ENCODE measurements at places on chromosomes 4 and X.

DNA sequence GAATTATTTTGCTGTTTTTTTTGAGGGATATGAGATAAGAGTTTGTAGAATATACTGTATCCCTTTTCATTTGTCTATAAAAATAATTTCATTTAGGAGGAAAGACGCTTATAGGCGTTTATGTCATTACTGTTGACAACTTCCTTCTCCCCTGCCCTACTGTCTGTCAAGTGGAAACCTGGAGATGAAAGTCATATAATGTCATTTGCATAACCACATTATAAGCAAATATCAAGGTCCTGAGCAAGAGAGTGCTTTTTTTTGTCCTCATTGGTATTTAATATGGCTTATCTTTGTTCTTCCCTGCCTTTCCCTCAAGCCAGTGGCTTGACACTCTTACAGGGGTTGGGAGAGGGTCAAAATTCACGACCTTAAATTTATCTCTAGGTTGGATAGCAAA is 55.8 kb downstream of the LRP2BP start:
- DNase-seq = no peak

DNA sequence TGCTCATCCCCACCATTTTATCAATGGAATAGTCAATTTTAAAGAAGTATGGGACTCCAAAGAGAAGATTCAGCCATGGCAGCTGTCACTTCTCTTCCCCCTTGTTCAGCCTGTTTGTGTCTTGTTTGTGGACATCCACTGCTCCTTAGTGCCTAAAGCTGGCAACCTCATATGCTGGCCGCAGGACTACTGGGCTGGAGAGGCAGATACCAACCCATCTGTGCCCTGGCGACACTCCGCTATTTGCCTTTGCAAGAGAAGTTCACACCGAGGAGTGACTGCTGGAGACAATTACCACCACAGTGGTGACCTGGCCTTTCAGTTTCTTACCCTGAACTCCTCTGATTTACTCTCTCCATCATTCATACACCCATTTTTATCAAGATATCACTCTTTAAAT is 64.3 kb downstream of the NHSL2 start:
- no peak for DNase-seq

DNA sequence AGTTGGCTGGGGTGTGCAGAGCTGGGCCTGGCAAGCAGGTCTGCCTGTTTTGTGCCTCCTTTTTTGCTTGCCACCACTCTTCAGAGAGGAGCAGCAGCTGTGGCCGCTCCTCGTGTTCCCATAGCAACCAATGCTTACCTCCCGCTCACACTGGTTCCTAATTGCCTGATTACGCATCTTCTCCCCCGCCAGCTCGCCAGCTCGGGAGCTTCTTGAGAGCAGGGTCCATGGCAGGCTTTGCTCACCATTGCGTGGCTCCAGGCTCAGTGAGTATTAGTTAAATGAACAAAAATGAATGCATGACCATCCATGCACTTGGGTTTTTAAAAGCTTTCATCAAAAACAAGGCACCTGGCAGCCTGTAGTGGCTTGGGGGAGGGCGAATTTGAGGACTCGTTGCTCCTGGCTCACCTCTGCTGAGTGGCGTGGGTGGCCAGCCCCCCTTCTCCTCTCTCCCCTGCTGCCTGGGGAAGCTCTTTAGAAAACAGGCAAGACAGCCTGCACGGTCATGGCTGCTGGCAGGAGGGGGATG is 14.2 kb upstream of the PJA1 start:
- DNase-seq = no peak

DNA sequence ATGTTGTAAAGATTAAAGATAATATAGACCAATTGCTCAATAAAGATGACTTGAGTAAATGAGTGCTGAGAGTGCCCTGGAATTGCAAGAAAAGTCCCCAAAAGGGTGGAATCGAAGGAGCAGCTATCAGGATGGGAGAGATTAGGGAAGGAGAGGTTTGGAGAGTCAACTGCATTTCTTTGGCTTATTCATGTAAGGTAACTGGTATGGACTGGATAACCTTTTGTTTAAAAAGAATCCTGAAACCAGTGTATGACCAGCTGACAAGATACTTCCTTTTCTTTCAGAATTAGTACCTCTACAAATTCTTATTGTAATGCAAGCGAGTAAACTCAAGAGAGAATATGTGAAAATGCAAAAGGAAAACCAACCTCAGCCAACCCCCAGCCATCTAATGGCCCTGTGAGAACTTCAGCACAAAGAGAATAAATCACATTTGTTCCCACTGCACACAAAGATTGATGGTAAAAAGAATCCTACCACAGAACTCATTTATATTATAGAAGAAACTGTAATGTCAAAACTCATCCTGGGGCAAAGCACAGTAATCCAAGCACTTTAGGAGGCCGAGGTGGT is 24.5 kb upstream of the SPP1 start:
- no peak for DNase-seq

- DNase-seq = no peak
Measured at GRCh38 chr4:145756244-145756643, 76.3 kb downstream of the C4orf51 start.

GRCh38 chr4:181688432-181688831 is 554.8 kb upstream of the TENM3 start:
- DNase-seq = no peak

- DNase-seq = no peak
Measured at GRCh38 chr4:168693750-168694490, 197.1 kb downstream of the PALLD start.

- no peak for DNase-seq
Measured at GRCh38 chr4:107774681-107775080, 50.1 kb upstream of the SGMS2 start.

GRCh38 chr4:2007804-2008670 is 737 bp downstream of the NELFA start:
- DNase-seq = no peak

GRCh38 chr4:68599150-68599549 is 23.0 kb upstream of the UGT2B17 start:
- no peak for DNase-seq

- DNase-seq = no peak
Measured at GRCh38 chrX:71919431-71919830, 8.8 kb downstream of the NHSL2 start.

DNA sequence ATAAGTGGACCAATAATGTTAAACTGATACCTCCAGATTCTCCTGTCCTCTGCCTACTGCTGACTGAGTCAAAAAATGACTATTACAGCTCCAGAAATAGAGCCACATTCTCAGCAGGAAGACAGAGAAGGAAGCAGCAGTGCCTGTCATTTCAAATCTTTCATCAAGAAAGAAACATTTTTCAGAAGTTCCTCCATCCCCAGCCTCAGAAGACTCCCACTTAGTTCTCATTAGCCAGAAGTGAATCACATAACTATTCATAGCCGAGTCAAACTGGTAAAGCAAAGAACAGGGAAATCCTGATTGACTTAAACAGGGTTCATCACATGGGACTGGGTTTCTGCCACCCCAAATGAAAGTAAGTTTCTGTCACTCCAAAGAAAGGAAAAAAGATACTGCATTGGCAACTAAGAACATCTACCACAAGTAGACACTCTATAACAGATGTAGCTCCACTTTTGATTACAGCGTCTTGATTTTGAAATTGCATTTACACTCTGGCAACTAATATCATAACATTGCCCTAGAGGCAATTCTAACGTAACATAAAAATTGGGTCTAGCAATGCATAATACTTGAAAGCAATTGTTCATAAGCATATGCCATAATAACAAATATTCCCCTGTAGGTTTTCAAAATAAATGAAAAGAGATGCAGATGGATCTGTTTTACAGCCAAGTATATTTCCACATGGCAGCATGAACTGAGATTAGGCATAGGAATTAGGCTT is 599.8 kb downstream of the GALNTL6 start:
- no peak for DNase-seq

DNA sequence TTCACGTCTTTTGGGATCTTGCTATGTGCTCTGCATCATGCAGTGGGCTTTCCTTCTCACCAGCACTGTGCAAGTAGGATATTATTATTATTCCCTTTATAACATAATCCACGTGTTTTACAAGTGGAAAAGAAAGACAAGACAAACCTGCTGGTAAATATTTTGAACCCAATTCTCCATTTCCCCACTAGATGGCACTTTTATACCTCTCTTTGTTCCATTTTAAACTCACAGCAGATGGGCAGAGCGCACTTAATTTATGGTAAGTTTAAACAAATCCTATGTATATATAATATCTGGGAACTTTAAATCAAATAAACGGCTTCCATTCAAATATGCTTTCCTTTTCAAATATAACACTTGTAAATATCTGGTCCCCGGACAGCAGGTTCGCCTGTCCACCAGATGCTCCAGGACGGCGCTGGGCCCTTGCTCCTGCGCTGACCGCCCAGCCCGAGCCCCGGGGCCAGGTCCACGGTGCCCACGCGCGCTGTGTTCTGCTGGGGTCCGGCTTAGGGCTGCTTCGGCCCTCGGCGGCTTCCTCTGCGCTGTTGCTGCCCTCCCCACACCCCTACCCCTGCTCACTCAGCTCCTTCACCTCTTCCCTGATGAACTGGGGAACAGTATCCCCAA is 31.1 kb downstream of the F11 start:
- DNase-seq = no peak

- DNase-seq = no peak
Measured at GRCh38 chrX:100379388-100379986, 30.6 kb downstream of the PCDH19 start.

- peak; percentile 13 for DNase-seq
Measured at GRCh38 chr4:186201535-186202230, 10.3 kb downstream of the CYP4V2 start.

DNA sequence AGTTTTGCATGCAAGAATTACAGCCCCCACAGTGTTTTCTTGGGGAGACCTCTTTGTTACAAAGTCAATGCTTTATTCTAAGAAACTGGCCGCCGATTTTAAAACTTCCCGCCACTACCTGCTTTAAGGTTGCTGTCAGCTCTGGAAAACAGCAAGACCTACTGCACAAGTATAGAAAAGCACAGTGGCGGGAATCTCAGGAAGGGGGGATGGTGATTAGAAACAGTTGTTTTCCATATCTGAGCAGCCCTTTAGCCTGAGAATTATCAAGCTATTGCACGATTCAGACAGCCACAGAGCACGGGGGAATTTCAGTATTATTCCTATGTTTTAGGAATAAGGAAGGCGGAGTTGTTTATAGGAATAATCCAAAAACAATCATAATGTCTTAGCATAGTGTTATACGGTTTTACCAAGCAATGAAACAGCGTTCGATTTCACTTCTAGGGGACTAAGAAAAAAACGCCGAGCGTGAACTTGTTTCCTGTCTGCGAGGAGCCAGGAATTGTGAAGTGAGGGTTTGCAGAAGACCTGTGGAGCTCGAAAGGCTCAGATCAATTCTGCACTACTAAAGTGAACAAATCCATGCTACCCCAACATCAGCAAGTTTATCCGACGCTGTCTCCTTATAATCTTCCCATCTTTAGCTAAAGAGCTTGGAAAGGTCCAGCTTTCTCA is 81.3 kb downstream of the HMGN5 start:
- DNase-seq = no peak

DNA sequence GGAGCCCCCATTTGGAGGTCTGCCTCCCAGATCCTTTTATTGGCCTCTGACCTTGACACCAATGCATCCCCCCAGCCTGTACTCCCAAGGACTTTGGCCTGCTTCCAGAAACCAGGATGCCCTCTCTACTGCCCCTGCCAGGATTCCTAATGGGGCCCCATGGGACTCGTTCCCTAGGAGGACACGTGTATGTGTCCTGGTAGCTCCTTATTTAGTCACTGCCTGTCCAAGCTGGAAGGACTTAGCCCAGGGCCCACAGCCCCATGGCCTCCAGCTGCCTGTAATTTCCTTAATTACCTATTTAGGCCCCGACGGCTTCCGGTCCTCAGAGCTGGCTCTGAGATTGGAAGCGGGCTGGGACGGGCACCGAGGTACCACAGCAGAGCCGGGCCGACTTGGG is 9.4 kb downstream of the ATP2B3 start:
- no peak for DNase-seq

DNA sequence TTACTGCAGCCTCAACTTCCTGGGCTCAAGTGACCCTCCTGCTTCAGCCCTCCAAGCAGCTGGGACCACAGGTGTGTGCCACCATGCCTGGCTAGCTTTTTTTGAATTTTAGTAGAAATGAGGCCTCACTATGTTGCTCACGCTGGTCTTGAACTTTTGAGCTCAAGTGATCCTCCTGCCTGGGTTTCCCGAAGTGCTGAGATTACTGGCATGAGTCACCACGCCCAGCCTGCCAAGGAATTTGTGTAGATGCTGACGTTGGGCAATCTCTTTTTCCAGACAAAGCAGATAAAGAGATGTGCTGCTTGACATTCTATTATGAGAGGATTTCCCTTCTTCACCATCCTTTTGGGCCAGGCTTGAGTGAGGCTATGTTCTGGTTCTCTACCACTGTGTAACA is 254.5 kb upstream of the RPS6KA3 start:
- no peak for DNase-seq

GRCh38 chr4:169103966-169104412 is 93.9 kb upstream of the CBR4 start:
- no peak for DNase-seq

DNA sequence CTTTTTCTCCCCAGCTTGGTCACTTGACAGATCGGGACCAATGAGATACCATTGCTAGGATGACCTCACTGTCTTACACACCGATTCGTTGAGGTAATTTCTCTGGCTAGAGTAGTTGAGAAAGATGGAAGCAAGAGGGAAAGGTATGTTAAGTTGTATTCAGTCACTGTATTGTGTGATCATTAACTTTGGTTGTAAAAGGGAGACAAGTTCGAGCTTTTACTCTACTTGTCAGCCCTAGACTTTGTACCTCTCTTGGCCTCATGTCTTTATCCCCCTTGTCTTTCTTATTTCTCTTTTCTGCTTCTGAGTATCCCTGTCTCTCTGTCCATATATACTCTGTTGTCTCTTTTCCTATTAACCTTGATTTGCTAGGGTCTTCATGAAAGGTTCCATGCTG is 15.5 kb downstream of the FMR1 start:
- no peak for DNase-seq

GRCh38 chr4:113013751-113014150 is 35.7 kb upstream of the ANK2 start:
- DNase-seq = no peak

- no peak for DNase-seq
Measured at GRCh38 chr4:160595646-160596045, 1492.8 kb downstream of the RAPGEF2 start.

DNA sequence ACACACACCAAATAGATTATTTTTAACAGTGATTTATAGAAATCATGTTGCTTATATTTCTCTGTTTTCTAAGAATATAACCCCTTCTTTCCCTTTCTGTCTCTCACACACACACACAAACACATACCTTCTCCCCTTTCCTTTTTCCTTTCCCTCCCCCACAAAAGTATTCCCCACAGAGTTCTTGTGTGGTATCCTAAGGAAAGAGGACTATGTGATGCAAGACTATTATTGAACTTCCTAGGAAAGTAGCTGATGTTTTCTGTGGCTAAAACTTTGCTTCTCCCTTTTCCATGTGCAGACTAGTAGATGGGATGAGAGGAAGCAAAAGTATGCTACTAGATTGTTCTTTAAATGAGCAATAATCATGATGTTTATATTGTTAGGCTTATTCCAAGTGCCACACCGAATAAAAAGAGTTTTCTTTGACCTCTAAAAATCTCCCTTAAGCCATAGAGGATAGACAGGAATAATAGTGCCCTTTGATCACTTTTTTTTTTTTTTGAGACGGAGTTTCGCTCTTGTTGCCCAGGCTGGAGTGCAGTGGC is 38.7 kb downstream of the CPEB2 start:
- DNase-seq = no peak

GRCh38 chrX:17590892-17591740 is 146.2 kb upstream of the SCML1 start:
- no peak for DNase-seq
